ENCODE measurements at places on chromosomes 11 and 22.

DNA sequence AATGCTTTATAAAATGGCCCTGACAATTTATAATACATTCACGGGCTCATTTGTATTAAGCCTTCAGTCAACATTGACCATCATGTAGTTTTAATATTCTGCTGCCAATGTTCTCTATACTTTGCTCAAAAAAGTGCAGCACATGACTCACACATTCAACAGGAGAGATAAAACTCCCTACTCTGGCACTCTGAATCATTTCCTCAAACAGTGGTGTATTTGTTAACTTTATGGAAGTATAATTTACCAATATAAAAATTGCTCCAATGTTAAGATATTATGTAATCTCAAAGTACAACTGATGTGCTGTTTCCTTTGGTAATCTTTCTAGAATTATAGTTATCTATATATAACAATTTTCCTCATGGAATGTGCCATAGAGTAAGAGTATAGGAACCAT is 39.9 kb downstream of the MAML2 start:
- DNase-seq = peak; percentile 82

DNA sequence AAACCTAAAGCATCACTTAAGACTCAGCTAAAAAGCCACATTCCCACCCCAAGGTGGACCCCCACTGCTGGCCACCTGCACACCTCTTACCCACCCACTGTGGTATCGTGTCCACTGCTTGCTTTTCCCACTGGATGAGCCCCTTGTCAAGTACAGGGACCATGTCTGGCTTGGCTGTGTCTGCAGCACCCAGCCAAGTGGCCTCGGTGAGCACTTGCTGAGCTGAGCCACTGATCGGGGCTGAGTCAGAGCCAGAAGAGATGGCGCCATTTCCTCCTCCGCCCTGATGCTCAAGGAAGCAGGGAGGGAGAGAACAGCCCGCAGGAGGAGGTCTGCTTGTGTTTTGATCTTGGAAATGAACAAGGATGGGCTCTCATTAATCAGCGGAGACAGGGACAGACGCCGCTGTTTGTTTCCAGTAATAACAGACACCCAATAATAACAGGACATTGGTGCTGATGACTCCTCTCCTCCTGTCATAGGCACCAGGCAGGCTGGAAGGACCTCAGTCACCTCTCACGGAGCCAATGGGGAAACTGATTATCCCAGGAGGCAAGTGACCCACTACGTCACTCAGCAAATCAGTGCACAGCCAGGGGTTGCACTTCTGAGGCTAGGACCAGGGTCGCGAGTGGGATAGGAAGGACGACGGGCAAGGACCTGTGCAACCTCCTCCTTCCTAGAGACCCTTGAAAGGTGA is 85.2 kb upstream of the RTL6 start:
- DNase-seq = peak; percentile 21

- no peak for DNase-seq
These were observed 47.8 kb downstream of the BTBD10 start for GRCh38 chr11:13415201-13415600.

GRCh38 chr22:43007519-43008102 is 7.3 kb downstream of the PACSIN2 start:
- peak; percentile 58 for DNase-seq

DNA sequence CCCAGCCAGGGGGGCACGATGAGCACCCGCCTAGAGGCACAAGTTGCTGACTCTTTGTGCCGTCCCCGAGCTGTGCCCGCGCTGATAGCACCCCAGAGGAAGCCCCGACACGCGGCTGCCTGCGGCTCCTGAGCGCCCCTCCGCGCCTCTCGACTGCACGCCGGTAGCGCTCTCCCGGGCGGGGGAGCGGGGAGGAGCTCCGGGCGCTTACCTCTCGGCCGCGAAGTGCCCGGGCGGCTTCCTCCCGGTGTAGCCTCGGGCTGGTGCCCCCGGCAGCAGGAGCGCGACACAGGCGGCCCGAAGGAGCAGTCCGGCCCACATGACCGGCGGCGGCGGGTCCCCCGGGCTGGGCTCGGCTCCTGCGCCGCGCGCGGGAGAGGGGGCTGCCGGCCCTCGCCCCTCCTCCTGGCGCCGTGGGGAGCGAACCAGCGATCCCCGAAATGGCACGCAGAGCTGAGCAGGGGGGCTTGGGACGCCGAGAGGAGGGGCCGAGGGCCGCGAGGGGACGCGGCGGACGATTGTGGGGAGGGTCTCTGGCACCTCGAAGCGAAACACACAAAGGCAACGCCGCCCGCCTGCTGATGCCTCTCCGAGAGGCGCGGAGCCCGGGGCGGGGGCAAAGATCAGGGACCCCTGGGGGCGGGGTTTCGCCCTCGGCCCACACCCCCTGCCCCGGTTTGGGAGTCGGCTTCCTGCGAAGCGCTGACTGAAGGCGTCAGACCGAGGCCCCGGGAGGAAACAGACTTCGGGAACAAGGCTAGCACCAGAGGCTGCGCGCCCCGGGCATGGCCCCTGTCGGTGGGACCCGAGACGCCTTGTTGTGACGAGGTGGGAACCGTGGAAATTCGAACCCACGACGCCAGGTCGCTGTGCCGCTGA is at the start of gene VWCE:
TSS of gene VWCE (minus strand) at position 600 of the 879 bp plus-strand sequence. CDS start at position 321, 279 bp downstream.
- DNase-seq = peak; percentile 54

DNA sequence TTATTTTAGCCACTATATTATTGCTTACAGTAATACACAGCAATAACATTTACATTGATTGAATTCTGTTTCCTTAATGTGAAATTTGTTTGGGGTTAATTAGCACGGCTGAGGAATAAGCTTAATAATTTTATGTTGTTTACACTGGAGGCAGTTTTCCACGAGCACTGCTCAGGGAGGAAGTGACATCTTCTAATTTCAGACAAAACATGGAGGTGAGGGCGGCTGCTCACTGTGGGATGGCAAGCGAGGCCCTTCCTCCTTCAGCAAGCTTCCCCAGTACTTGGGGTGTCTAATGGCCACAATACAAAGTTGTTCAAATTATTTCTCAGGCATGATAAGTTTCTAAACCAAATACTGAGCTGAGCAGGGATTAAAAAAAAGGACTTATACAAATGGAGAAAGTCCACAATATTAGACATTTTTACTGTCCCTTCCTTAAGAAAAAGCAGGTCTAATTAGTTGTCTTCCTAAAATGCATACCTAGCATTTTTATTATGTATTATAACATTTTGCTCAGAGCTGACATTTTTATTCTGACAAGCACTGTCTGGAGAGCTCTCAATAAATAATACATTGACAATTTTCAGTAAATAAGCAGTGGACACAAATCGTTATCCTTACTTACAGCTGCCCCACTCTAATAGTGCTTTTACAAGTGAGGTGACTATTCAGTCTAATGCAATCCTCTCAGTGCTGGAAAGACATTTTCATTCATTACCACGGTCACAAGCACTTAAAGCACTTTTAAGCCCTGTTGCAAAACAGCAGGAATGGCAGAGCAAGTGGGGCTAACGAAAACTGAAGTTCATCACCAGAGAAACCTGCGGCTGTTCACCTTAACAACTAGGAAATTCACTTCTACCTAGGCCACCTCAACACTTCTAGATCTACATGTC is 56.2 kb downstream of the SOX6 start:
- DNase-seq = no peak

DNA sequence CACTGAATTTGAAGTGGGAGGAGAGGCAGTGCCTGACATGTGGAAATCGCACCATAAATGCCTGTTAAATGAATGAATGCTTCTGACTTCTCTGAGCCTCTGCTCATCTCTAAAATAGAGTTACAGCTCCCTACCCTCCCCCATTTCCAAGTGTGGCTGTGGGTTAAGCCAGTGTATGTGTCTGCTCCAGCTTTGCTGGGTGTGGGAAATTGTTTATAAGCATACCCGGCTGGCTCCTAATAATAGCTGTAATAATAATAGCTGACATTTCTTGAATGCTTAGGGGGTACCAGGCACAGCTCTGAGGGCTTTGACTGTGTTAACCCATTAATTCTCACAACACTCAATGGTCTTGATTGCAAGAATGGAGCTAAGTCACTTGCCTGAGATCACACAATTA is 7.0 kb upstream of the FCHSD2 start:
- no peak for DNase-seq

GRCh38 chr11:121589946-121590537 is 137.3 kb upstream of the SORL1-AS1 start:
- DNase-seq = no peak

DNA sequence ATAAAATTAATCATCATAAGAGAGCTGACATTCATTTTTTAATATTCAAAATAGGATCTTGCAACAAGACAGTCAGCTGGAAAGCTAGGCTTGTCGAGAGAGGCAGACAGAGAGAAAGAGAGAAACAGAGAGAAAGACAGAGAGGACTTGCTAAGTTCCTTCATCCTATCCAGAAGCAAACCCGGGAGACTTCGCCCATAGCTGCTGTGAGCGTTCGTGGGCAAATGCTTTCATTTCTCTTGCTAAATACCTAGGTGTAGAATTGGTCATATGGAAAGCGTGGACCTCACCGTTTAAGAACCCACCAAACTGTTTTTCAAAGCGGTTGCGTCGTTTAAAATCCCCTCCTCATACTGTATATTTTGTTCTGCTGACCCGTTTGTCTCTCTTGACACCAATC is 25.3 kb upstream of the KRTAP5-6 start:
- no peak for DNase-seq

DNA sequence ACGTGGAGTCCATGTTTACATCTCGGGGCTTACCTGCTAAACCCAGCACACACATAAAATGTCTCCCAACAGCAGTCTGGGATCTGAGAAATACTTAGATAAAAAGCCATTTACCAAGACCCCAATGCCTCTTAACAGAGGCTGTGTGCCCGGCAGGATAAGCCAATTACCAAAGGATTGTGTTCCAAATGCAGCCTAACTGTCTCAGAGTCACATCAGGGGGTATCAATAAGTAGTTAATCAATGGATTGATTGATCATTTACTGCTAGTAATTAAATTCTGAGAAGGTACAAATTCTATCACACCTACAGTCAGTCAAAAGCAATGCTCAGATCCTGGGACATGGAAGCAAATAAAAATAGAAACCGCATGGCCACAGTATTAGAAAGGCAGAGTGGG is 125.6 kb downstream of the DSCAML1 start:
- no peak for DNase-seq

DNA sequence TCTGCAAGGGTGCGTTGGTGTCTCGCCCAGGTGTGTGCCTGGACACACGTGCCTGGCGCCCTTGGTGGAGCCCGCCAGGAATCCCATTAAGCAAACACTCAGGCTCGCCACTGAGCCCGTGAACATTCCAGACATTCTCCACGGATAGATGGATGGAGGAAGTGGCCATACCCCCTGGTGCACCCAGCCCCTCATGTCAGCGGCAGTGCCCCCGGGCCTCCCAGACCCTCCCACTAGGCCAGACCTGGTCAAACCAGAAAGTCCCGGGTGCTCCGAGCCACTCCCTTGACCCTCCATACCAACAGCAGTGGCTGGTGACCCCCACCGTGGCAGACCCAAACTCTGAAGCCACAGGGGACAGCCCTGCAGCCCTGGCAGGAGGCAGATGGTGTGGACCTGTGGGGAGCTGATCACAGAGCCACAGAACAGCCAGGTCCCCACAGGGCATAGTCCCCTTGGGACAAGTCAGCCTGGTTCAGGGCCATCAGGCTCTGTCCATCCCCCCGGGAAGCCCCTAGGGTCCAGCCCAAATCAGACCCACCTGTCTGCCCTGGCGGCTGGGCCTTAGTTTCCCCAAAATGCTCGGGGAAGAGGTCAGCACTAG is 1.9 kb downstream of the EPS8L2 start:
- DNase-seq = no peak

GRCh38 chr22:22855617-22856308 is 31.9 kb upstream of the IGLL5 start:
- peak; percentile 21 for DNase-seq

- DNase-seq = no peak
These were observed 24.6 kb downstream of the LMO1 start for GRCh38 chr11:8239040-8239439.

GRCh38 chr11:64566915-64567891 is 23.8 kb upstream of the SLC22A12 start:
- no peak for DNase-seq

GRCh38 chr22:42203609-42204008 is 66.8 kb downstream of the TCF20 start:
- DNase-seq = no peak

GRCh38 chr22:42791721-42792452 is 65.2 kb downstream of the ARFGAP3 start:
- no peak for DNase-seq

GRCh38 chr11:134663506-134664313 is 251.7 kb upstream of the B3GAT1 start:
- no peak for DNase-seq

GRCh38 chr11:60831501-60832079 is 10.3 kb upstream of the CCDC86 start:
- DNase-seq = peak; percentile 7

GRCh38 chr22:26949193-26949592 is 291.8 kb downstream of the MIAT start:
- DNase-seq = peak; percentile 34

- DNase-seq = no peak
These were observed 1.5 kb upstream of the MRGPRG start for GRCh38 chr11:3220101-3220500.

GRCh38 chr11:78391424-78391823 is 26.2 kb downstream of the GAB2 start:
- DNase-seq = no peak

DNA sequence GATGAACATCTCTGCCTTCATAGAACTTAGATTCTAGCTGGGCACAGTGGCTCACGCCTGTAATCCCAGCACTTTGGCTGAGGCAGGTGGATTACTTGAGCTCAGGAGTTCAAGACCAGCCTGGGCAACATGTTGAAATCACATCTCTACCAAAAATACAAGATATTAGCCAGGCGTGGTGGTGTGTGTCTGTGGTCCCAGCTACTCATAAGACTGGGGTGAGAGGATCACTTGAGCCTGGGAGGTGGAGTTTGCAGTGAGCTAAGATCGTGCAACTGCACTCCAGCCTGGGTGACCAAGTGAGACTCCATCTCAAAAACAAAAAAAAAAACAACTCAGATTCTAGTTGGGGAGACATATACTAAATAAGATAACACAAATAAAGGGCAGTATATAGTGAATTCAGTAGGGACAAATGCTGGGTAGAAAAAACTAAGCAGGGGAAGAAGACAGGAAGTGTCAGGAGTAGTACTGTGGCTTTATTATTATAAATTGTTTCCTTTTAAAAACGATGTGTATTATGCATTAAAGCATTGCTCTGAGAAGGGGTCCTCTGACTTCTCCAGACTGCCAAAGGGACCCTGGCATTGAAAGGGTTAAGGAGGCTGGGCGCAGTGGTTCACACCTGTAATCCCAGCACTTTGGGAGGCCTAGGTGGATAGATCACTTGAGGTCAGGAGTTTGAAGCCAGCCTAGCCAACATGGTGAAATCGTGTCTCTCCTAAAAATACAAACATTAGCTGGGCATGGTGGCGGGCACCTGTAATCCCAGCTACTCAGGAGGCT is 46.7 kb downstream of the PACS1 start:
- no peak for DNase-seq

DNA sequence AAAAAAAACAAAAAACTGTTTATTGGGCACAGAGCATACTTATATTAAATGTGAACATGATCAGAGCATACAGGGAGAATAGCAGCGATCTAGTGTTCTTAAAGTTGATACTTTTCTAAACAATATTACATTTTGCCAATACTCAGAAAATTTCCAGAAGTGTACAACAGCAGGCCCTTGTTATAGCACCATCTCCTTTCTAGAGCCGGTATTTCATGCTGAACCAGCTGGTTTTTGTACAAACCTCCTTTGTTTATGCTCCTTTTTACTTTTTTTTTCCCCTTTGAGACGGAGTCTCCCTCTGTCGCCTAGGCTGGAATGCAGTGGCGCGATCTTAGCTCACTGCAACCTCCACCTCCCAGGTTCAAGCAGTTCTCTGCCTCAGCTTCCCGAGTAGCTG is 90.7 kb downstream of the PPP6R3 start:
- DNase-seq = no peak

All from fibroblast of skin of right biceps (primary cell).